Left renal cortex interstitium (tissue), 4 donors: ENCODE measurements at places on chromosomes 11 and 22. TPM values are rescaled to one million over a fixed set of nuclear protein-coding genes. Genes with fewer than 3 reads are reported as not detected.

- no peak for DNase-seq
These were observed 1.7 kb upstream of the PLAAT2 start for GRCh38 chr11:63564784-63565350.

DNA sequence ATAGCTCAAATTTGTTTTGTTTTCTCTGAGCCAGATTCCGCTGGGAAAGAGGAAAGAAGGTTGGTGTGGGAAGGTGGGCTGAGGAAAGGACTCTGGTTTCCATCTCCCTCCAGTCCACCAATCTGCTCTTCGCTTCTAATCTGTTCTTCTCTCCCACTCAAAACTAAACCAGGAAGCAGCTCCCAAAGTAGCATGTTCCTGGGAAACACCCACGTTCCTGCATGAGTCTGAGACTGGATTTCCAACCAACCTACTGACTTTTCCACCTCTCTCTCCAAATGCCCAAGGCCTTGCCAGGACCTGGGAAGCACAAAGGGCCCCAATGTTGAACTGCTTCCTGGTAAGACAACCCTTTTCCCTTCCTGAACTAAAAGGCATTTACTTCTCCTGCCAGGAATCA is 110.2 kb downstream of the WT1 start:
- no peak for DNase-seq

HBG2 gene
- 3,386 TPM for polyA plus RNA-seq

GRCh38 chr11:70002433-70002832 is 75.7 kb upstream of the ANO1 start:
- DNase-seq = no peak

DNA sequence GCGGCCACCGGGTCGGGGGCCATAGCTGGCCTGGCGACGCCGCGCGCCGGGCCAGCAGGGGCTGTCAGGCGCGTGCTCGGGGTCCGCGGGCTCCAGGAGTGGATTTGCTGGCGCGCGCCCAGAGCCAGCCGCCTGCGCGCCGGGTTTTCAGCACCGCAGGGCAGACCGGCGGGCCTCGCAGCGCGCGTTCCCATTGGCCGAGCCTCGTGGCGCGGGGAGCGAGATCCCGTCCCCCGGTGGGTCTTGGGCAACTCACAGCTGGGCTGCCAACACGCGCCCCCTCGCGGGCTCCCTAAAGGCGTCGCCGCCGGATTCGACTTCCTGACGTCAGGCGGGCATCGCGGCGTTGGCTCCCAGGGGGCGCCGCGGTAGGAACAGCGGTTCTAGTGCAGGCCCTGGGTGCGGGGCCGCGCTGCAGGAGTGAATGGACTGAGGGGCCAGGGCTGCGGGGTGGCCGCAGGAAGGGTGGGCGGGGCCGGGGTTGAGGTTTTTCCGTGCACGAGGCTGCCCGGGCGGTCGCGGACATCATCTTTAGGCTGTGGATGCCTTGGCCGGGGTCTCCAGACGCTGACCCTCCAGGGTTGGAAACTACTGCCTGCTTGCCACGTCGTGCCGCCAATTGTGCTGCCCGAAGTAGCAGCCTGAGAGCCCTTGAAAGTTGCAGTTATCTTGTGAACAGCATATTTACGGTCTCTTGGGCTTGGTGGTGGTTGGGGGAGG is at the start of gene FADS1:
FADS1 (minus strand) TSS at position 268 of the 720 bp plus-strand sequence; CDS start at position 194, 74 bp downstream.
- no peak for DNase-seq

YPEL1 gene
- polyA plus RNA-seq = 13.5 TPM

DNA sequence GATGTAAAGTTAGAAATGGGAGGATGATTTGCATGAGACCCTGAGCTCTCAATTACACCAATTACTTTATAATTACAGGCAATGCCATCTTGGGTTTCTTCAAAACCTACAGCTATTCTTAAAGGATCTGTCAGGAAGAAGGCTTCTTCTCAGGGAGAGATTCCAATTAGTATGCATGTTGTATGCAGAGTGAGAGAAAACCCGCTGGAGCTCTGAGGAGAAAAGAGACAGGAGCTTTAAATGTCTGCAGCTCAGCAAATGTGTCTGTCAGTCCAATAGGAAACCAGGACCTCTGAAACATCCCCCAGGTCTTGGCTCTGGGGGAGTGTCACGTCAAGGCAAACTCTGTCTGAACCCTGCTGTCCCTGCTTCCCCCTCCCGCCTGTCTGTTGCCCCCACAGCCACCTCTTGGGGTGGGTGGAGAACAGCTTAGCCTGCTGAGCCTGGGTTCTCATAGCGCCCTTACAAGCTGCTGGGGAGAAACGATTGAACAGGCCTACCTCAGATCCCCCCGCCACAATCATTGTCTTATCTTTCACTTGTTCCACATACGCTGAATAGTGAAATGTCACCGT is 140.2 kb downstream of the SPATA19 start:
- no peak for DNase-seq

DNA sequence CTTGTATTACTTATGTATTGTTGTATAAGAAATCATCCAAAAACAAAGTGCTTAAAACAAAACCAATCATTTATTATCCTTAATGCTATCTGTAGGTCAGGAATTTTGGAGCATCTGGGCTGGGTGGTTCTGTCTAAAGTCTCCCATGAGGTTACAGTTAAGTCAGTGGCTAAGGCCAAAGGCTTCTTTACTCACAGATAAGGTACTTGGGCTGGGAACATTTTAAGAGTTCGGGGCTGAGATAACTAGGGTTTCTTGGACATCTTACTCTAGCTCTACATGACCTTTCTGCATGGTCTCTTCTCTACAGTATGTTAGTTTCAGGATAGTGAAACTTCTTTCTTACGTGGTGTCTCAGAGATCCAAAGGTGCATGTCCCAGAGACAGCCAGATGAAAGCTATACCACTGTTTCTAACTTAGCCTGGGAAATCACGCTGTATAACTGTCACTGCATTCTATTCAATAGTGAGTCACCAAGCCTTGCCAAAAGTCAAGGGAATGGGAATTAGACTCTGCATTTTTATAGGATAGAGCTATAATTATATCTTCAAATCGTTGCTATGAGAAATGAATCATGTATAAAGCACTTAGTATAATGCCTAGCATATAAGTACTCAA is 29.6 kb downstream of the SOX6 start:
- no peak for DNase-seq

- no peak for DNase-seq
These were observed 14.4 kb upstream of the SORL1 start for GRCh38 chr11:121437686-121438078.

TMEM191B gene
- 3.9 TPM for polyA plus RNA-seq

DNA sequence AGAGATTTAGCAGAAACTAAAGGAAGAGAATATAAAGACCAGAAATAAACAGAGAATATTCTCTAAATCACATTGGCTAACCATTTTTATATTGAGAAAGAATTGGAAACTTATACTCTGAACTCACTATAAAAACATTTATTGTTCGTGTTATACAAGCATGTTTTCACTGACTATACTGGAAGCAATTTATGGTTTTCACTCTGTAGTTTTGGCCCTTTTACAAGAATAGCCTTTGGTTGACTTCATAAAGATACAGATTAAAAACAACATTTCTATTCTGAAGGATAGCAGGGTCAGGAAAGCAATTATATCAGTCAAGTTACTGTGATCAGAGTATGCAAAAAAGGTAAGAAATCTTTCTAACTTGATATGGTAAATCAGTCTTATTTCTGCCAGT is 965.7 kb upstream of the FAT3 start:
- DNase-seq = no peak

- DNase-seq = no peak
These were observed 5.2 kb downstream of the TMEM134 start for GRCh38 chr11:67463680-67464410.

GRCh38 chr11:16080688-16081381 is 275.5 kb downstream of the SOX6 start:
- DNase-seq = no peak

DNA sequence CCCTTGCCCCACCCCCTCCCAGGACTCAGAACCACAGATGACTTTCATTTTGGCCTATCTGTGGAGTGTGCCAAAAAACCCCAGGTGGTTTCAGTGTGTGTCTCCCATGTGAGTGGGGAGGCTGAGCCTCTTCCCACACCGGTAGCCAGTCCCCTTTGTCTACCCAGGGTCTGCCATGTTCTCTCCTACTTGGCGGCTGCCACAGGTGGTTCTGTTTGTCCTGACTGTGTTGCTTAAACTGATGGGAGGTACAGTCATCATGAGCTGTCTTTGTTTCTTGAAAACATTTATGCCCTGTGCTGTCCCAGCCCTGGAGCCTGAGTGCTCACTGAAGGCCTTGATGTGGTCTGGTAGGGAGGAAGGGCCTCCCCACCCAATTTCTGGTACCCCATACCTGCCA is 39.7 kb upstream of the SUSD2 start:
- no peak for DNase-seq

GRCh38 chr11:75040167-75040770 is 51.5 kb downstream of the NEU3 start:
- DNase-seq = no peak

ST14 gene
- polyA plus RNA-seq = 29.3 TPM

STIM1 gene
- polyA plus RNA-seq = 37.8 TPM

PDGFB gene
- polyA plus RNA-seq = 17.4 TPM
